Stimulated activated CD8-positive, alpha-beta memory T cell treated with anti-CD3 and anti-CD28 coated beads, Interleukin-7, amount 100 ng/mL, for 48 hours (primary cell): ENCODE measurements at places on chromosomes 16 and 17.

DNA sequence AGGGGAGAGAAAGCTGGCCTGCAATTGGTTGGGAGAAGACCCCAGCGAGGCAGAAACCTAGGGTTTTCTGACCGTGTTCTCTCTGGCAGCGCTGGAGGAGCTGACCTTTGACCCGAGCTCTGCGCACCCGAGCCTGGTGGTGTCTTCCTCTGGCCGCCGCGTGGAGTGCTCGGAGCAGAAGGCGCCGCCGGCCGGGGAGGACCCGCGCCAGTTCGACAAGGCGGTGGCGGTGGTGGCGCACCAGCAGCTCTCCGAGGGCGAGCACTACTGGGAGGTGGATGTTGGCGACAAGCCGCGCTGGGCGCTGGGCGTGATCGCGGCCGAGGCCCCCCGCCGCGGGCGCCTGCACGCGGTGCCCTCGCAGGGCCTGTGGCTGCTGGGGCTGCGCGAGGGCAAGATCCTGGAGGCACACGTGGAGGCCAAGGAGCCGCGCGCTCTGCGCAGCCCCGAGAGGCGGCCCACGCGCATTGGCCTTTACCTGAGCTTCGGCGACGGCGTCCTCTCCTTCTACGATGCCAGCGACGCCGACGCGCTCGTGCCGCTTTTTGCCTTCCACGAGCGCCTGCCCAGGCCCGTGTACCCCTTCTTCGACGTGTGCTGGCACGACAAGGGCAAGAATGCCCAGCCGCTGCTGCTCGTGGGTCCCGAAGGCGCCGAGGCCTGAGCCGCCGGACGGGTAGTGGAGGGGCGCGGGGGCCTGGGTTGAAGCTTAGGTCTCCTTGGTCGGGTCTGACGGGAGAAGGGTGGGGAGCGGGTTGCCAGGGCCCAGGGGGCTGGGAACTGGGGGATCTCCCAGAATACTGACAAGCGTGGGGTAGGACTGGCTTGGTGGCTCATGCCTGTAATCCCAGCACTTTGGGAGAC is 7.4 kb upstream of the PYDC1 start:
- no peak for DNase-seq

DNA sequence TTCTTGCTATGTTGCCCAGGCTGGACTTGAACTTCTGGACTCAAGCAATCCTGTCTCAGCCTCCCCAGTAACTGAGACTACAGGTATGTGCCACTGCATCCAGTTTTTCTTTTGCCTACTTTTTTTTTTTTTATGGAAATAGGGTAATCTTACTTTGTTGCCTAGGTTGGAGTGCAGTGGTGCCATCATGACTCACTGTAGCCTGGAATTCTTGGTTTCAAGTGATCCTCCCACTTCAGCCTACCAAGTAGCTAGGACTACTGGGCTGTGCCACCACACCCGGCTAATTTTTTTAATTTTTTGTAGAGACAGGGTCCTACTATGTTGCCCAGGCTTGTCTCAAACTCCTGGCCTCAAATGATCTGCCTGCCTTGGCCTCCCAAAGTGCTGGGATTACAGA is 10.0 kb downstream of the LRRC36 start:
- DNase-seq, result no peak

DNA sequence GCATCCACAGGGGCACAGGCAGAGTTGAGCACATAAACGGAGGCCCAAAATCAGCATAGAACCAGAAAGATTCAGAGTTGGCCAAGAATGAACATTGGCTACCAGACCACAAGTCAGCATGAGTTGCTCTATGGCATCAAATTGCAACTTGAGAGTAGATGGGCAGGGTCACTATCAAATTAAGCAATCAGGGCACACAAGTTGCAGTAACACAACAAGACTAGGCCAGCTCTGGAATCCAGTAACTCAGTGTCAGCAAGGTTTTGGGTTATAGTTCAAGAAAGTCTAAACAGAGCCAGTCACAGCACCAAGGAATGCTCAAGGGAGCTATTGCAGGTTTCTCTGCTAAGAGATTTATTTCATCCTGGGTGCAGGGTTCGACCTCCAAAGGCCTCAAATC is 12.9 kb downstream of the G6PC1 start:
- no peak for DNase-seq

DNA sequence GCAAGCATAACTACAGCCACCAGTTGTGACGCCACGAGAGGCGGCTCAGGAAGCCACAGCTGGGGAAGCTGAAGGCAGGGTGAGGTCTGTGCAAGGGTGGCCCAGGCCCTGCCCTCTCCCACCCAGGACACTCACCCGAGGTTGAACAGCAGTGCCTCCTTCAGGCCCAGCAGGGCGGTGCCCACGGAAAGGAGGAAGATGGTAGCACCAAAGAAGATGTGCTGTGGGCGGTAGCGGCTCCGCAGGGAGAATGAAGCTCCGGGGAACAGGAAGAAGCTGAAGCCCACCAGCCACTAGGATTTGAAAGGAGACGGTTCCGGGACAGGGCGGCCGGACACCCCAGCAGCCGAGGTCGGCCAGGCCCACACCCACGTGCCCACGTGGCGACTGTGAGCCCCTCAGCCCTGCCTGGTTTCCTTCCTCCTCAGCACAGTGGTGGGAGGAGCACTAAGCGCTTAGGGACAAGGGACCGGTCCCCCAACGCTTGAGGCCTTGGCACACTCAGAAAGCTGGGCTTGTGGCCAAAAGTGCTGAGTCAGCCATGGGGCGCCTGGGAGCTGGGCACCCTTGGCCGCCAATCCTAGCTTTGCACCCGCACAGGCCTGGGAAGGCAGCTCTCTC is 11.0 kb downstream of the CYB561 start:
- no peak for DNase-seq

DNA sequence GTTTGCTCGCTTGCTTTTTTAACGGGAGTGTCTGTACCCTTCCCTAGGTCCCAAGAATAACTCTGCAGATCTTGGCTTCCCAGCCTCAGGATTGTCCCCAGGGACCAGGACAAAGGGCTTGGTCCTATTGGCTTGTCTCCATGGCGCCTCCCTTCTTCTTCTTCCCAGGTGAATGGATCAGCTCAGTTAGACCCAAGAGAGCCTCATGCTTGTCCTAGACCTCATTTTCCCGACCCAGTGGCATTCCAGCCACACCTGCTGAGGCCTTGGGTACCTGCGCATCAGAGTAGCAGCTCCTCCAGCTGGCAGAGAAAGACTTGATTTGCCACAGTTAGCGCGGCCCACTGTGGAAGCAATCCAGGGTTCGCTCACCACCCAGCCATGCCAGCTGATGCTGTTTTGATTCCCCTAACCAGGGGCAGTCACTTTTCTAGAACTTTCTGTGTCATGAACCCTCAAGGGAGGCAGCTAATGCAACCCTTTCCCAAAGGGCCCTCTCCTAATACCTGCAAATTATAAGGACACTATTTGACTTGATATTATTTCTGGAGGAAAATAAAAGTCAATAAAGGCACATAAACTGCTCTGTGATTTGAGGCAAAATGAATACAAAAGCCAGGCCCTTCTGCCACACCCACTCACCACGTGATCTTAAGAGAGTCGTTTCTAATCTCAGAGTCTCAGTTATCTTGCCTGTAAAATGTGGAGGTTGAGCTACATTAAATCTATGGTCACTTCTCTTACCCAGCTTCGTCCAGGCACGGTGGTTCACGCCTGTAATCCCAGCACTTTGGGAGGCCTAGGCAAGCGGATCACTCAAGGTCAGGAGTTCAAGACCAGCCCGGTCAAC is 13.9 kb downstream of the GPR142 start:
- DNase-seq, result no peak

- no peak for DNase-seq
These were observed 29.8 kb downstream of the KLHDC4 start for GRCh38 chr16:87736008-87736382.

DNA sequence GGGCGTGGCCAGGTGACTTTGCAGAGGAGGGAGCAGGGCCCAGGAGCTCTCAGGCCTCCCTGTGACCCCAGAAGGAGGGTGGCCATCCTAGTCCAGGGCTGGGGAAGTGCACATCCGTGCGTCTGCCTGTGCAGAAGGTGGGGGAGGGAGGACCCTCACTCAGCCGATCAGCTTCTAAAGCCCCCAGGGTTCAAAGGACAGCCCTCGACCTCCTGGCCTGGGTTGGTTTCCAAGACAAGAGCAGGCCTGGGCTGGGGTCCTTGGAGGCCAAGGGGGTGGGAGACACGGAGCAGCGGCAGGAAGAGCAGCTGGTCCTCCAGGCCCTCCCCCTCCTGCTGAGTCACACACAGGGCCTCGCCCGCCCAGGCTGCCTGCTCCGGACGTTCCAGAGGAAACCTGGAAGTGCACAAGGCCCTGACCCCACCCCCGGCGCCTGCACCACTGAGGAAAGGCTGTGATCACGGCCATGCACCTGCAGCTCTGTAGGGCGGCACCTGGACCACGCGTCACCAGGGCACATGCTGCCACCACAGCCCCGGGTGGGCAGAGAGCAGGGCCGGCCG is 67.1 kb upstream of the ZNF469 start:
- DNase-seq, result no peak

DNA sequence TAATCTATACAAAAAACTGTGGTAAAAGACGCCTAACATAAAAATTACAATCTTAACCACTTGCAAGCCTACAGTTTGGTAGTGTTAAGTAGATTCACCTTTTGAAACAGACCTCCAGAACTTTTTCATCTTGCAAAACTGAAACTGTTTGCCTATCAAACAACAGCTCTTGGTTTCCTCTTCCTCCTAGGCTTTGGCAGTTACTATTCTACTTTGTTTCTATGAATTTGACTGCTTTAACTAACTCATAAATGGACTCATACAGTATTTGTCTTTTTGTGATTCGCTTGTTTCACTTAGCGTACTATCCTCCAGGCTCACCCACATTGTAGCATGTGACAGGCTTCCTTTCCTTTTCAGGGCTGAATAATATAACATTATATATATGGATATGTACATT is 97.0 kb downstream of the PRKCA start:
- DNase-seq, result no peak

GRCh38 chr17:70702683-70703255 is 533.4 kb downstream of the KCNJ2 start:
- DNase-seq, result no peak

GRCh38 chr17:50194934-50195865 is 6.2 kb downstream of the COL1A1 start:
- DNase-seq, result no peak

- DNase-seq, result no peak
These were observed 44.0 kb downstream of the MYH3 start for GRCh38 chr17:10612957-10613744.

- no peak for DNase-seq
These were observed 37.2 kb downstream of the CDK5R1 start for GRCh38 chr17:32523827-32524552.

- DNase-seq, result no peak
These were observed 274.1 kb downstream of the SEC14L1 start for GRCh38 chr17:77414811-77415400.

DNA sequence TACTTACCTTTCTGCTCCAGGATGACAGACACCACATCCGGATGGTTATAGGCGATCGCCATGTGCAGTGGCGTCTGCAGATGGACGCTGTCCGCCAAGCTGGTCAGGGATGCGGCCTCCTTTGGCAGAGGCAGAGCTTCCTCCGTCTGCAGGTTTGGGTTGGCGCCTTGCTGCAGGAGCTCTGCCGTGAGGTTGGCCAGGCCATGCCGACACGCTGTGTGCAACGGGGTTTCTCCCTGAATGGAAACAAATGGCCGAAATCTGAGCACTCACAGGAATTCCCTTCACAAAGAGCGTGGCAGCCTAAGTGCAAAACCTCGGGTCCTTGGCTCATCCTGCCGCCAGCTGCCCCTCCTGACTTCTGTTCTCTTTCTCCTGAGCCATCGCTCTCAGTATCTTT is 41.8 kb downstream of the CYB5D2 start:
- no peak for DNase-seq

DNA sequence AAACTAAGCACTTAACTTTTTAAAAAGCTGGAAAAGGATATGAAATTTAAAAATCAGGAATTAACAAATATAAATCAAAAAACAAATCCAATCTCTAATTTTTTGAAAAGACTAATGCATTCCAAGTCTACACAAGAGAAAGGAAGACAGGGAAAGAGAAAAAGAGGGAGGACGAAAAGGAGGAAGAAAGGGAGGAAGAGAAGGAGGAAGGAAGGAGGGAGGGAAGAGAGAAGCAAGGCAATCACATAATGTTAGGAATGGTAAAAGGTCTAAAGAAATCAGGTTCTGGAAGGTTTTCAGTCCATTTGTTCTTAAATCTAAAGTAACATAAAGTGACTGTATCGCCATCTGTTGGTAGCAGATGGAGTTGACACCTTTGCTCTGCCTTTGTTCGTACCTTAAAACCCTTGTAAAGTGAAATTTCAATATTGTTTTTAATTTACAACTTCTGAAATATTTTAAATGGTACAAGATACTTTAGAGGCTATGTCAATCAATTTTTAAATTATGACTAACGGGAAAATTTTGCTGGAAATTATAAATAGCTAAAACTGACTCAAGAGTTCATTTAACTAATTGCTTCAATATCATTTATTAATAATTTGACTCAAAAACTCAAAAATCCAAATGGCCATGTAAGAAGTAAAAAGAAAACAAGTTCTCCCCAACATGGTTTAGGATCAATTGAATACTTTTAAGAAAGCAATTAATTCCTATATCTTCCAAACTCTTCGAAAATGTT is 20.4 kb upstream of the CDYL2 start:
- no peak for DNase-seq

GRCh38 chr16:88078111-88078775 is 127.0 kb downstream of the BANP start:
- no peak for DNase-seq

GRCh38 chr17:70107904-70108565 is 33.0 kb downstream of the KCNJ16 start:
- DNase-seq, result no peak

DNA sequence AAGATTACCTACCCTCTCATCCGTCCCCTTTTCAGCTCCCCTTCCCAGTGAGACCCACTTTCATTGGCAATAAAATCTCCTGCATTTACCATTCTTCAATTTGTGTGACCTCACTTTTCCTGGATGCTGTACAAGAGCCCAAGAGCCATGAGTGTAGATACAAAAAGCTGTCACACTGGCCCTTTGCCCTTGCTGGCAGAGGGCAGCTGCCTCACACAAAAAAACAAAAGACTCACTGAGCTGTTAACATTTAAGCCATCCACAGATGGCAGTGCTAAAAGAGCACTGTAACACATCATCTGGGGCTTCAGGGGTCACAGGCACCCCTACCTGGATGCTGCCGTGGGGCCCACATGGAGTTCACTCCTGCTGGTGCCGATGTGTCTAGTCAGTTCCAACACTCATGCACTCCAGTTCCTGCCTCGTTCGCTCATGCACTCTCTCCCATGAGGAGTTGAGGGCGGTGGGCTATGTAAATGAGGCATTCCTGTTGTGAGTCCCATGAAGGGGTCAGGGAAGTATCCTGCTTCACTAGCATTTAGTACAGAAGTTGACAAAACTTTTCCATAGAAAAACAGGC is 123.1 kb downstream of the CA10 start:
- no peak for DNase-seq
